ENCODE measurements at places on chromosomes 6 and 20.

GRCh38 chr6:52423971-52424381 lies 3.8 kb downstream of the EFHC1 start:
- peak; percentile 96 for DNase-seq

GRCh38 chr6:167572106-167572505 lies 247.2 kb downstream of the TTLL2 start:
- no peak for DNase-seq

GRCh38 chr20:4961746-4962145 lies 39.6 kb downstream of the SLC23A2 start:
- DNase-seq, result peak; percentile 93

GRCh38 chr6:114052141-114052540 lies 81.2 kb upstream of the HDAC2 start:
- DNase-seq, result no peak

- peak; percentile 88 for DNase-seq
These were observed 40.2 kb upstream of the FAM50B start for GRCh38 chr6:3808759-3809514.

DNA sequence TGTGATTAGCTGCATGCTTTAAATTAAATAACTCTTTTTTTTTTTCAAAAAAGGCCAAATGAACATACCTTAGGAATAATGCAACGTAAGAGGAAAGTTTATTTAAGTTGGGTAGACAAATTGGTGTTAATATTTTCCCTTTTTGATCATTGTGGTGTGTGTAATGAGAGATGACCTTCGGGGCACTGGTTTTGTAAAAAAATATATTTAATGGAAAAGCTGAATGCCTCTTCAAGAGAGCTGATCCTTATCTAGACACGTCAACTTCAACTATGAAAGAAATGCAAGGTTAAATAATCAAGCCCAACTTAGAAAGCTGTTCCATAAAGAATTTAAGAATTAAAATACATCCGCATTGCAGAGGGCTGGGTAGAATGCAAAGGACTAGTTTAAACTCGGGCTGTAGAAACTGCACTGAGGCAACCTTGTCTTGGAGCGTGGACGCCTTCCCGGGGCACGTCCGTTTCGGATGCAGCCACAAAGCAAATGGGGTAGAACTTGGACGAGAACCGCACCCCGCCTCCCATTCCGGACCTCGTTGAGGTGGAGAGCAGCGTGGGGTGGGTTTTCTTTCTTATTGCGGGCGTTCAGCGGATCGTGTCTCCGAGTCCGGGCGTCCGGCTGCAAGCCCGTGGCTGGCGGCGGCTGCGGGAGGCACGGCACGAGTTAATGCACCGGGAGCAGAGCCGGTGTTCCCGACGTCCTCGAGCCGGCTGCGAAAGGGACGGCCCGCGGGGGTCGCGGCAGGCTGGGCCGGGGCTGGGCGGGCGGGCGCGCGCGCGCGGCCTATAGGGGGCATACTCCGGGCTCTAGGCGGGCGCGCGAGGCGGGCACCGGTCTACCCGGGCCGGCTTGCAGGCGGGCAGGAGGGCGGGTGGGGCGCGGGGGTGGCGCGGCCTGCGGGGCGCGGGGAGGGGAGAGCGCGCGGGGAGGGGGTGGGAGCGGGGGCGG lies 1.9 kb downstream of the JARID2 start:
- peak; percentile 63 for DNase-seq

DNA sequence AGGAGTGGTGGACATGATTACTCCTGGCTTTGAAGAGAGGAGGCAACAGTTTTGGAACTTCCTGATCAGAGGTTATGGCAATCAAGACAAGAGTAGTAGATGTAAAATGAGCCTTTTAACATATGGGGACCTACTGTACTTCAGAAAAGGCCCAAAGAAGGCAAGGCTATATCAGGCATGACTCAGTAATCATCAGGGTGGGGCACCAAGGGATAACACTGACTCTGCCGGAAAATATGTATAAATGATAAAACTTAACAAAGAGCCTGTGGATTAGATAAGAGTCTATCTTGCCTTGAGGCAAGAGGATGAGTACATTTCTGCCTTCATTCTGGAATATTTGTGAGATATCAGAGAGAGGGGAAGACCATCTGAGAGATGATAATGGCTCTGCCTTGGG lies 1389.9 kb upstream of the MAP3K7 start:
- no peak for DNase-seq

DNA sequence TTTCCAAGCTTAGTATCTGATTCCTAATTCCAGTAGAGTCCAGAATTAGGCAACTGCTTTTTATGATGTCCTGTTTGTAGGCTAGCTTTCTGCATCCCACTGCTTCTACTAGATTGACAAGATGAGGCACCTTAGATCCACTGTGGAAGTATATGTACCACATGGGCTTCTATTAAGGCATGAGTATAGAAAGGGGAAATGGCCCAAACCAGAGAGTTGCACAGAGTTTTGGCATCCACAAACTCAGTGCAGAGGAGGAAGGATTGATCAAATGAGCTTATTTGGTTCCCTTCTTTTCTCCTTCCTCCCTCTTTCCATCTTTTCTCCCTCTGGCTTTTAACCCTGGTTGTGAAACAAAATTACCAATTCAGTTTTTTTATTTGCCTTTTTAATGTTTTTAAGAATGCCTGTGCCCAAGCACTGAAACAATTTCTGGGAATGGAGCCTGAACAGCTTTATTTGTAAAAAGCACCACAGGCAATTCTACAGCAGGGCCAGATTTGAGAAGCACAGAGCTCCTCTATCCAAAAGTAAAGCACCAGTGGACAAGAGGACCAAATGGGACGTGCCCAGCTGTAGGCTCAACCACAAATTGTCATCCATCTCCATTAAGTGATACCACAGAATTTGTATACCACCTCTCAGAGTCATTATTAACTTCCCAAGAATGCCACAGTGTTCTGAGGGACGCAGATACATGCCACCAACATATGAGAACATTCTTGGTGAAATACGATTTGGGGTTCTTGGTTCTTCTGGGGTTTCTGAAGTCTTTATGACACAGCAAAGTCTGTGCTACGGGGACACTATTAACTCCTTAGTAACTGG lies 969.1 kb downstream of the KIF16B start:
- no peak for DNase-seq

DNA sequence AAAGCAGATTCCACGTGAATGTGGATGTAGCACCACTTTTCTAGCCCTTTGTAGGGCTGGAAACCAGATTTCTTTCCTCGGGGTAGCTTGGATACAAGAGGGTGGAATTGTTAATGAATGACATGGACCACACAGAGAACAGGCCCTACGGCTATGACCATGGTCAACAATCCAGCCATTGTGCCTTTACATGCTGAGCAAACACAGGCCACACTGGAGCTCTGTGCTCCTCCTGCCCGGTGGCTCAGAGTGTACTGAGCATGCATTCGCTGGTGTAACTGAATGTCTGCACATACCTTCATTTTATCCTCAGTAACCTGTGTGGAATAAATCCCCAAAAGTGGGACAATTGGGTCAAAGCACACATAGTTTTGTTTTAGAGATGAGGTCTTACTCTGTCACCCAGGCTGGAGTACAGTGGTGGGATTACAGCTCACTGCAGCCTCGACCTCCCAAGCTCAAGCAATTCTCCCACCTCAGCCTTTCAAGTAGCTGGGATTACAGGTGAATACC lies 32.8 kb downstream of the LRP11 start:
- no peak for DNase-seq

- no peak for DNase-seq
These were observed 180.9 kb upstream of the DTNBP1 start for GRCh38 chr6:15843764-15844163.

- DNase-seq, result no peak
These were observed 97.9 kb downstream of the FYN start for GRCh38 chr6:111775145-111775922.

DNA sequence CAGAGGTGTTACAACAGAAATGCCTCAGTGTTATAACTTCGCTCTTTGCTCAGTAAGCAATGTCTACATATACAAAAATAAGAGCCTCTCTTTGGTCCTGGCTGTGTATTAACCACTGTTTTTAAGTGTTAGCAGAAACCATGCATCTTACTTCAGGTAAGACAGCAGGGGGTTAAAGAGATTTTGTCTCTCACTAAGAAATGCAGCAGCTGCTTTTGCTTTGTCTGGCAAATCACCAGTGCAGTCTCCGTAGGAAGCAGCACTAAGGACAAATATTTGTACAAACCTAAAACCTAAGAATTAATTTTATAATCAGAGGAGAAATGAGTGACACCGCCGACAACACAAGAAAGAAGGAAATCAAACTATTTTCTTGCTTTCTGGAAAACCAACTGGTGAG lies 758 bp downstream of the SMIM28 start:
- DNase-seq, result no peak

DNA sequence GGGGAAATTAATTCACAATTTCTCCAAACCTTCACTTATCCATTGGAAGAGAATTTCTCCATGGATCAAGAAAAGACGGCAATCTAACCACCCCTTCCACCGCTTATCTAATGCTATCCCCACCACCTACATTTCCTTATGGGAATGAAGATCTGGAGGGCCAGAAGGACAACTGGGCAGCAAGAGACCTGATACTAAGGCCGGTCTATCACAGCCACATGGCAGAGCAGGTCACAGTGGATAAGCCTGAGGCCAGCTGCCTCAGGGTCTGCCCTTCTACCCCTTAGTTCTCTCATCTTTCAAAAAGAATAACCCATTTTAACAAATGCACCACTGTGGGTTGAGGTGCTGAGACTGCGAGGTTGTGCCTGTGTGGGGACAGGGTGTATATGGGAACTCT lies 37.1 kb downstream of the MAN1A1 start:
- no peak for DNase-seq

- DNase-seq, result no peak
These were observed 13.4 kb downstream of the RFPL4B start for GRCh38 chr6:112360498-112360897.

DNA sequence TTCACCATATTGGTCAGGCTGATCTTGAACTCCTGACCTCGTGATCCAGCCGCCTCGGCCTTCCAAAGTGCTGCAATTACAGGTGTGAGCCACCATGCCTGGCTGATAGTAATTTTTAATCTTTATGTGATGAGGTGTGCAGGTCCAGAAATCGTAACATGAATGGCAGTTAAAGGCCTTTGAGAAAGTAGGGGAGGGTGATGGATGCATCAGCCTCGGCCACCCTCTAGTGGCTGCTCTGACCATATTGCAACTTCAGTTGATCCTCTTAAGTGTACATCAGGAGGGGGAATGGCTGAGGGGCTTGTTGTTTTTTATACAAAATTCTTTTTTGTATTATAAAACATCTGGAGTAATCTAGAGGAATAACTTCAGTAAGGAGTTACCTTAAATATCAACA lies 193.0 kb downstream of the ZFAND3 start:
- peak; percentile 30 for DNase-seq

- DNase-seq, result no peak
These were observed 462 bp upstream of the SLC35B3 start for GRCh38 chr6:8435845-8436168.

DNA sequence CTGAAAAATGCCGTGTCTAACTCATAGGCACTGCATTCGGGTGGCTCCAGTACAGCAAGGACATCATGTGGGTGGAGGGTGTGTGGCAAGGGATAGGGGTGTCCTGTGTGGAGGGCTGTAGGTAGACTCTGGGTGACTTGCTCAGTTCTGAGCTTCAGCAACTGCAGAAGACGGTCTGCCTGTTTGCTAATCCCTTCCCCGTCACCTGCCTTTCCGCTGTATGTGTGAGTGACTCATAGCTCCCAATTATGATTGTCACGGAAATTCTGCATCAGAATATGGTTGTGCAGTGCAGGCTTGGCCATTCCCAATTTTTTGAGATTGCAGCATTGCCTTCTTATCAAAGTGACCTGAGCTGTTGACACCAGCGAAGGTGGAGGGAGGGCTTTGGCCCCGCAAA lies 174.3 kb downstream of the CDH4 start:
- DNase-seq, result peak; percentile 33

GRCh38 chr6:107641071-107641470 lies 151.2 kb downstream of the SOBP start:
- DNase-seq, result no peak

- no peak for DNase-seq
These were observed 16.6 kb downstream of the HRH3 start for GRCh38 chr20:62203378-62204030.

DNA sequence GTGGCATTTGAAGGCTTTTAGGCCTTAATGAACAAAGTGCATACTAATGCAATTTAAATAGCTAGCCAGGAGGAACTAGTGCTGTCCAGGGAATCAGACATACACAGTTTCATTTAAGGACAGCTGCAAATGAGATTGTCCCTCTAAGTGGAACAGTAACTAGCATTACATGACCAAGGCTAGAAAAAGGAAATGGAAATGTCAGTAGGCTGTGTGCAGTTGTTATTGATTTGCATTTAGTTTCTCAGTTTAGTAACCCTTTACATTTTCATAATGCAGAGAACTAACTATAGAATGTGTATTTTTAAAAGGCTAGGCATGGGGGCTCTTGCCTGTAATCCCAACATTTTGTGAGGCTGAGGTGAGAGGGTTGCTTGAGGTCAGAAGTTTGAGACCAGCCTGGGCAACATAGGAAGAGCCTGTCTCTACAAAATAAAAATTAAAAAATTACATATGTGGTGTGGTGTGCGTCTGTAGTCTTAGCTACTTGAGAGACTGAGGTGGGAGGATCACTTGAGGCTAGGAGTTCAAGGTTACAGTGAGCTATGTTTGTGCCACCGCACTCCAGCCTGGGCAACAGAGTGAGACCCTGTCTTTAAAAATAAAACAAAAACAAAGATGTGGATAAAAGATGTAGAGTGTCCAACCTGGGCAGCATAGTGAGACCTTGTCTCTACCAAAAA lies 468.0 kb downstream of the UTRN start:
- DNase-seq, result no peak

DNA sequence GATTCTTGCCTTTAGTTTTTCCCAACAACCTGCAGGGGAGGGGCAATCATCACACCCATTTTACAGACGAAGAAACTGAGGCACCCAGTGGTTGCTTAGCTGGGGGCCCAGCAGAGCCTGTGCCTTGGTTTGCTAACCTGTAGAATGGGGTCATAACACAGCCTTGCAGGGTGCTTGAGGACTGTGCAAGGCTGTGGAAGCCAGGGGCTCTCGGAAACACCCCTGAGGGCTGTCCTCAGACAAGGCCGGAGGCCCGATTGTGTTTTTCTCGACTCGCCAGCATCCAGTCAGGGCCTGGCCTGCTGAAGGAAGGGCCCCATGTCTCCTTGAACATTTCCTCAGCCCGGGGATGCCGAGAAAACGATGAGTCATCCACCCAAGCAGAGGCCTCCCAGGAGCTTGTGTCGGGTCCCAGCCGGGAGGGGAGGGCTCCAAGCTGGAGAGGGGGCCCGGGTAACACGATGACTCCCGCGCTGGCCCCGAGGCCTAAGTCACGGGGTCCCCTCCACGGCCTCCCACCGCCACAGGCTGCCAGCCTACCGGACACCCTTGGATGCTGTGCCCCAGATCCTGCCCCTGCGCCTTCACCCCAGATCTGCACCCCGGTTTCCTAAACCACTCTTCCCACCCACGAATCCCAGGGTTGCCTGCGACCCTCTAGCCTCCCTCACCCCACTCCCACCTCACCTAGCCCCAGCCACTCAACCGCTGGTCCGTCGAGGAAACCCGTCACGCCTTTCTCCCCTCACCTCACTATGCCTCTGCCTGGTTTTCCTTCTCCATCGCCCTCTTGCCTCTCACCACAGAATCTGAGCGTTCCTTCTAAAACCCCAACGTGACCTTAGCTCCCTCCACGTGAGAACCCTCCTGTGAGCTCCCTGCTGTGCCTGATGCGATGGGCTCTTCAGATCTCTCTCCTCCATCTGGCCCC lies 10.6 kb downstream of the NOL4L start:
- peak; percentile 84 for DNase-seq

Data from astrocyte (in vitro differentiated cells and primary cell).